Naive thymus-derived CD8-positive, alpha-beta T cell (primary cell): ENCODE measurements at places on chromosomes 7 and 10.

GRCh38 chr10:128417826-128418225 is 291.6 kb upstream of the MKI67 start:
- no peak overlapping the region for H3K27ac ChIP-seq
- H3K4me3 ChIP-seq, result no peak overlapping the region
- H3K27me3 ChIP-seq, result peaks cover 5% of the 10 kb centered on the region
- H3K4me1 ChIP-seq, result no peaks in the 10 kb centered on the region

- no peaks in the 10 kb centered on the region for H3K4me1 ChIP-seq
- H3K27ac ChIP-seq, result no peak overlapping the region
- H3K27me3 ChIP-seq, result no peaks in the 10 kb centered on the region
- no peak overlapping the region for H3K4me3 ChIP-seq
- no peak for DNase-seq
Measured at GRCh38 chr10:44921506-44921905, 10.4 kb downstream of the TMEM72 start.

- no peaks in the 10 kb centered on the region for H3K27me3 ChIP-seq
- no peaks in the 10 kb centered on the region for H3K4me1 ChIP-seq
- H3K4me3 ChIP-seq, result no peak overlapping the region
- no peak overlapping the region for H3K27ac ChIP-seq
- no peak for DNase-seq
Measured at GRCh38 chr7:45583296-45583695, 9.1 kb downstream of the ADCY1 start.

DNA sequence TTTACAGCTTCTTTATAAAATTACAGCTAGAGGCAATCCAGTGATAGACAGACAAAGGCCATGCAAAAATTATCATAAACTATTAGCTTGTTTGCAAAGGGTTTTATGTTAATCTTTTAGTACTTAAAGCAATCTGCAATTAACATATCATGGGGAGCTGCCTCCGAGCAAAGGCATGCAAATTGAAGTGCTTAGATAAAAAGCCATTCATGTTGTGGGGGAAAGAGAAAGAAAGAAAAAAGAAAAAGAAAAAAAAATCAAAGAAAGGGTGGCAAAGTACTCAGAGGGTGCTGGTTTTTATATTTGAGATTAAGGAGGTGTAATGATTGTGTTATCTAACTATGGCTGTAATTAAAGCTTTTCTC is 799.5 kb downstream of the LRMDA start:
- H3K36me3 ChIP-seq, result no peaks in the 10 kb centered on the region
- H3K4me3 ChIP-seq, result no peak overlapping the region
- no peaks in the 10 kb centered on the region for H3K27me3 ChIP-seq
- no peak for DNase-seq
- no peaks in the 10 kb centered on the region for H3K4me1 ChIP-seq

DNA sequence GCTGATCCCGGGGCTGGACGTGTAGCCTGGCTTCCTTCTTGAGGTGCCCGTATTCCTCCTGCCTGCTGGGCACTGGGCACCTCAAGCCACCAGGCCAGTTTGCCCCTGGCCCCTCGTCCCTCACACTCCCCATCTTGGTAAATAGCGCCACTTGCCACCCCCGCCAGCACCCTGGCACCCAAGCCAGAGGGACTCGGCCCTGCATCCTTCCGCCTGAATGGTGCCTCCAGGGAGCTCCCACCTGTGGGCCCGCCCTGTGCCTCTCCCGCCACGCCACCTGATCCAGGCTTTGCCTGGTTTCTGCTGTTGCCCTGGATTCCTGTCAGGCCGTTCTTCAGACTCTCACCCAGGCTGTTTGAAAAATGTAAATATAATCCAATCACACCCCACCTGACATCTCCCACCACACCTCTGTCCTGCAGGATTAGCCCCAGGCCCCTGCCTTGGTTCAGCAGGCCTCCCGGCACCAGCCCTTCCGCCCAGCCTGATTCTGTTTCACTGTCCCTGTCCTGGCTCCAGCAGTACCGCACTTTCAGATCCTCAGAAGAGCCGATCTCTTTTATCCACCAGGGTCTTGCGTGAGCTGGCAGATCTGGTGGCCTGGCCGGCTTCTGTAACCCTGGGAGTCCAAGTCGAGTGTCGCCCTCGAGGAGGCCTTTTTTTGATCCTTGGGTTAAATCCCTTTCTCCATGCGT is 33.8 kb downstream of the WIPI2 start:
- H3K4me1 ChIP-seq, result peaks cover 4% of the 10 kb centered on the region
- H3K27me3 ChIP-seq, result no peaks in the 10 kb centered on the region
- no peak overlapping the region for H3K4me3 ChIP-seq
- H3K27ac ChIP-seq, result no peak overlapping the region
- DNase-seq, result no peak

DNA sequence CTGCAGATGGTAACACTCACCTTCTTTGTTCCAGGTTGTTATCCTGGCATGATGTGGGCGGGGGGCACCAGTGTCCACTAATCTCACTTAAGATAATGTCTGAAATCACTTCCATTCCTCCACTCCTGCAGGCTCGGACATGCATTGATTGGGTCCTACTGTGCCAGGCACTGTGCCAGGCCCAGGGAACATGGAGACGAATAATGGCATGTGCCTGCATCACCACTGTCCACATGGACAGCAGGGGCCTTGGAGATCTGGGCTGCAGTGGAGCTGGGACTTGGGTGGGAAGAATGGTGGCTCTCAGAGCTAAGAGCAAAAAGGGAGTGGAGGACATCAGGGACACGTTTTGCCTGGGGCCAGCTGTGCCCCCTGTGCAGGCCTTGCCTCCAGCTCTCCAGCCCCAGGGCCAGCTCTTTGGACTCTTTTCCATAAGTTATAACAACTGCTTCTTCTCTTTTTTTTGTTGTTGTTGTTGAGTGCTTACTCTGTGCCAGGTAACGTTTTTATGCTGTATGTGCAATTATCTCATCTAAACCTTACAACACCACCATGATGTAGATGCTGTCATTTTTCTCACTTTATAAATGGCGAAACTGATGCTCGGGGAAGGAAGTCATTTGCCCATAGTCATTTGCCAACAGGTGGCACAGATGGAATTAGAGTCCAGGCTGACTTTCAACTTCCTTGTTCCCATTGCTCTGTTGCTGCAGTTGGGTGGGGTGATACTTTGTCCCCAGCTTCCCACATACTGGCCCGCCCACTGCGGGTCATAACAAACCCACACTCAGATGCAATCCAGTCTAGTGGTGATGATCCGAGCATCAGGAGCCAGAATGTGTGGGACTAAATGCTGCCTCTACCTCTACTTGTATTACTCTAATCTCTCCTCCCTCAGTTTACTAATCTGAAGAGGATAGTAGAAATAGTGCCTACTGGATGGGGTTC is 19.1 kb downstream of the PLPP4 start:
- no peak overlapping the region for H3K4me3 ChIP-seq
- H3K36me3 ChIP-seq, result no peaks in the 10 kb centered on the region
- no peaks in the 10 kb centered on the region for H3K4me1 ChIP-seq
- no peak overlapping the region for H3K27ac ChIP-seq
